ENCODE measurements at places on chromosomes 12 and 14.
A peak's percentile ranks its signal among the peaks of the same experiment; 100 is the strongest.

- peaks cover 13% of the 10 kb centered on the region for H3K4me1 ChIP-seq
- peak overlapping the region; percentile 2 for H3K27ac ChIP-seq
- no peak for DNase-seq
- H3K36me3 ChIP-seq = peaks cover 3% of the 10 kb centered on the region
- H3K27me3 ChIP-seq = peaks cover 9% of the 10 kb centered on the region
Measured at GRCh38 chr14:60196291-60196690, 31.1 kb upstream of the DHRS7 start.

- H3K36me3 ChIP-seq = peaks cover 48% of the 10 kb centered on the region
Measured at GRCh38 chr12:64745980-64746379, 13.2 kb downstream of the GNS start.

- DNase-seq = no peak
- no peaks in the 10 kb centered on the region for H3K27me3 ChIP-seq
- no peak overlapping the region for H3K4me3 ChIP-seq
Measured at GRCh38 chr12:57135527-57136326, 7.4 kb downstream of the LRP1 start.

- no peaks in the 10 kb centered on the region for H3K27me3 ChIP-seq
- peak; percentile 27 for DNase-seq
- peaks cover 16% of the 10 kb centered on the region for H3K36me3 ChIP-seq
- H3K4me3 ChIP-seq = no peak overlapping the region
- H3K27ac ChIP-seq = peak overlapping the region; percentile 52
- peaks cover 61% of the 10 kb centered on the region for H3K4me1 ChIP-seq
Measured at GRCh38 chr14:63510538-63510937, 32.6 kb downstream of the PPP2R5E start.

DNA sequence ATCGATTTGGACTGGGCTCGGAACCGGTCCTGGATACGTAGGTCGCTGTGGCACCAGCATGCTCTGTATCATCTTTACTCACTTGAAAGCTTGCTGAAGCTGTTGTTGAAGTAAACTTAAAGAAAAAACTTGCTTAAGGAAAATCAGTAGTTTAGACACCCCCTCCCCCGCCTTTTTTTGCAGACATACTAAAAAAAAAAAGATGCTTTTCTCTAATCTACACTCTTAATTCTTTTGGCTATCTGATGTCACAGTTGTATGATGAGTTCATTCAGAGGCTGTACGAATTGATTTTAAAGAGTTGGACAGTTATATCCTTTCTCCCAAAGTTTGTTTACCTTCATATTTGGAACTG is 865 bp downstream of the FRS2 start:
- no peak for DNase-seq
- no peaks in the 10 kb centered on the region for H3K27me3 ChIP-seq
- H3K27ac ChIP-seq = peak overlapping the region; percentile 88
- peak overlapping the region; percentile 92 for H3K4me3 ChIP-seq
- H3K36me3 ChIP-seq = peaks cover 7% of the 10 kb centered on the region

DNA sequence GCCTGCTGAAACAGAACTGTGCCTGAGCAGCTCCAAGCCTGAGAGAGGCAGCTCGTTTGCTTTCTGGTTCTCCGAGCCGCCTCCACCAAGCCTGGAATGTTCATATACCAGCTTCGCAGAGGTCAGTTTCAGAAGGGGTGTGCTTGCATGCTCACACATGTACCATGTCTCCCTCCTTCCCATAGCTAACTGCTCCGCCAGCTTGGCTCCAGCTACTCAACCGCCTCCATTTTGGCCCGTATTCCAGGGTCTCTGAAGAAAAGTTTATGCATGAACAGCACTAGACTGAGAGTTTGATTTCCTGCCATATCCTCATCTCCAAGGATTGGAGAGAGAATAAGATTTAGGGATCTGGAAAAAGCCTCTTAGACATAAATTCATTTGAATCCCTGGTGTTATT is 103.7 kb downstream of the SMOC1 start:
- H3K27me3 ChIP-seq = peaks cover 20% of the 10 kb centered on the region
- H3K4me1 ChIP-seq = no peaks in the 10 kb centered on the region

- no peak overlapping the region for H3K4me3 ChIP-seq
- DNase-seq = no peak
- no peak overlapping the region for H3K27ac ChIP-seq
- no peaks in the 10 kb centered on the region for H3K36me3 ChIP-seq
Measured at GRCh38 chr14:45819107-45819506, 566.1 kb upstream of the MIS18BP1 start.

- H3K27ac ChIP-seq = no peak overlapping the region
- H3K4me1 ChIP-seq = peaks cover 37% of the 10 kb centered on the region
- no peak overlapping the region for H3K4me3 ChIP-seq
- H3K27me3 ChIP-seq = no peaks in the 10 kb centered on the region
- peaks cover 10% of the 10 kb centered on the region for H3K36me3 ChIP-seq
Measured at GRCh38 chr14:93319494-93319893, 13.3 kb downstream of the BTBD7 start.

- H3K4me3 ChIP-seq = no peak overlapping the region
- no peak for DNase-seq
- peaks cover 1% of the 10 kb centered on the region for H3K36me3 ChIP-seq
Measured at GRCh38 chr12:119615518-119616475, 22.2 kb downstream of the TMEM233 start.

DNA sequence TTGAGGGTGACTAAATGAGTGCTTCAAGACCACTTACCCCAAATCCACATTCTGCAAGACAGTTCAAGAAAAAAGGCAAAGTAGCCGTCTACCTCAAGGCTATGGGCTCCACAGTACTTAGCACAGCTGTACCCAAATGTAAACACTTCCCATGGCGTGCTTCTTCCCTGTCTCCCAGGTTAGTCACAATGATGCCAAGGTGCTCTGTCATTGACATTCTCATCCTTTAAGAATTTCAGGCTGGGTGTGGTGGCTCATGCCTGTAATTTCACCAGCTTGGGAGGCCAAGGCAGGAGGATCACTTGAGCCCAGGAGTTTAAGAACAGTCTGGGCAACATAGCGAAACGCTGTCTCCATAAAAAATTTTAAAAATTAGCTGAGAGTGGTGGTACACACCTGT is 51.2 kb upstream of the CERS5 start:
- peak overlapping the region; percentile 19 for H3K27ac ChIP-seq
- H3K27me3 ChIP-seq = no peaks in the 10 kb centered on the region

- peak; percentile 41 for DNase-seq
- H3K4me1 ChIP-seq = peaks cover 9% of the 10 kb centered on the region
- no peaks in the 10 kb centered on the region for H3K27me3 ChIP-seq
- H3K27ac ChIP-seq = peak overlapping the region; percentile 74
Measured at GRCh38 chr14:105092171-105093037, 27.2 kb upstream of the GPR132 start.

- no peak overlapping the region for H3K4me3 ChIP-seq
- H3K27me3 ChIP-seq = peaks cover 14% of the 10 kb centered on the region
- H3K36me3 ChIP-seq = no peaks in the 10 kb centered on the region
- no peaks in the 10 kb centered on the region for H3K4me1 ChIP-seq
- DNase-seq = no peak
- H3K27ac ChIP-seq = no peak overlapping the region
Measured at GRCh38 chr12:108475396-108475795, 39.7 kb upstream of the FICD start.

- H3K4me1 ChIP-seq = no peaks in the 10 kb centered on the region
- no peak for DNase-seq
- no peak overlapping the region for H3K27ac ChIP-seq
- no peaks in the 10 kb centered on the region for H3K36me3 ChIP-seq
Measured at GRCh38 chr14:72463291-72463866, 430.5 kb downstream of the DPF3 start.

GRCh38 chr14:36204461-36205073 is 28.0 kb upstream of the PTCSC3 start:
- H3K36me3 ChIP-seq = no peaks in the 10 kb centered on the region
- DNase-seq = no peak
- no peaks in the 10 kb centered on the region for H3K4me1 ChIP-seq
- no peak overlapping the region for H3K27ac ChIP-seq

DNA sequence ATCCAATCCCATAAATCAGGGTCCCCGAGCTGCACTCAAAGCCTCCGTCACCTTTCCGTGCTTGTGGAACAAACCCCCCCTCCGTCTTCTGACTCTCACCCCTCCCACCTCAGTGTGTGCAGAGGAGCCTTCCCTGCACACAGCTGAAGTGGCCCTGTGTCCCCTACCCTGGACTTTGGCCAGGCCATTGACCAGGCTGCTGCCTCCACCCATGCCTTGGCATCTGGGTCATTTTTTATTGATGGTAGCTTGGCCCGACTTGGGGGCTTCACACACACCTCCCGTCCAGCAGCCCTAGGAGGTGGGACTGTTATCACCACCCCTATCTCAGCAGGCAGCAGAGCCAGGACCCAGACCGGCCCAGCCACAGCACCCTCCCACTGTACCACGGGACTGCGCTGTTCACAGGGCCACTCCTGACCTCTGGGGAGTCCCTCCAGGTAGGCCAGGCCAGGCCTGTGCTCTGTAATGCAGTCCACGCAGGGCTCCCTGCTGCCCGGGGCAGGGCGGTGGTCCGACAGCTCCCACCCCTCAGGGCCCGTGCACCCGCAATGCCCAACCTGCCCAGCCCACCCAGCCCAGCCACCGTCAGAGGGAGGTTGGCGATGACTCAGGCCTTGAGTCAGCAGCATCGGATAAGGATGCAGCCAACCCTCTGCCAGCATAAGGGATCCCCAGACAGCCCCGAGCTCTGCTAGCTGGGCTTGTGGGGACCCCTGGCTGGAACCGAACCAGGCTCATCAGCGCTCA is 9.2 kb upstream of the INF2 start:
- H3K4me3 ChIP-seq = no peak overlapping the region
- no peaks in the 10 kb centered on the region for H3K27me3 ChIP-seq
- no peaks in the 10 kb centered on the region for H3K36me3 ChIP-seq
- no peak overlapping the region for H3K27ac ChIP-seq

GRCh38 chr12:107477947-107478610 is 207.5 kb upstream of the PWP1 start:
- no peak for DNase-seq
- no peak overlapping the region for H3K27ac ChIP-seq
- H3K4me1 ChIP-seq = peaks cover 17% of the 10 kb centered on the region
- no peak overlapping the region for H3K4me3 ChIP-seq
- no peaks in the 10 kb centered on the region for H3K27me3 ChIP-seq
- H3K36me3 ChIP-seq = no peaks in the 10 kb centered on the region

- no peaks in the 10 kb centered on the region for H3K27me3 ChIP-seq
- no peak for DNase-seq
- no peak overlapping the region for H3K4me3 ChIP-seq
- no peak overlapping the region for H3K27ac ChIP-seq
- no peaks in the 10 kb centered on the region for H3K4me1 ChIP-seq
- peaks cover 34% of the 10 kb centered on the region for H3K36me3 ChIP-seq
Measured at GRCh38 chr12:118391424-118391823, 15.1 kb downstream of the SUDS3 start.

DNA sequence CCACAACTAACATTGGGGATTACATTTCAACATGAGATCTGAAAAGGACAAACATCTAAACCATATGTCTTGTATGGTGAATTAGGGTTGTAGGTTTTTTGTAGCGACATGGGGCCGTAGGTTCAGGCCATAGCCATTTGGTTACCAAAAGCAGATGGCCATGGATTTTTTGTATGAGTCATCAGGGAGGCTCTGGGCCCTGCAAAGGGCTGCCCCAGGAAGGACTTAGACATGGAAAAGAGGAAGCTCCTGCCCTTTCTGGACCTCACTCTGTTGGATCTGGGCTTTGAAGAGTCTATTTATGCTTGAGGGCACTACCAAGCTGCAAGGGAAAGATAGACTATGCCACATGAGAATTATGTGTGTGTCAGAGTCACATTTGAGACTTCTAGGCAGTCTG is 89.3 kb upstream of the DHRS4 start:
- no peak overlapping the region for H3K27ac ChIP-seq
- no peak overlapping the region for H3K4me3 ChIP-seq
- H3K4me1 ChIP-seq = no peaks in the 10 kb centered on the region
- DNase-seq = no peak

GRCh38 chr14:69055999-69056788 is 77.1 kb upstream of the ACTN1 start:
- no peak overlapping the region for H3K4me3 ChIP-seq
- peaks cover 19% of the 10 kb centered on the region for H3K4me1 ChIP-seq
- H3K27ac ChIP-seq = peak overlapping the region; percentile 47
- no peaks in the 10 kb centered on the region for H3K27me3 ChIP-seq

DNA sequence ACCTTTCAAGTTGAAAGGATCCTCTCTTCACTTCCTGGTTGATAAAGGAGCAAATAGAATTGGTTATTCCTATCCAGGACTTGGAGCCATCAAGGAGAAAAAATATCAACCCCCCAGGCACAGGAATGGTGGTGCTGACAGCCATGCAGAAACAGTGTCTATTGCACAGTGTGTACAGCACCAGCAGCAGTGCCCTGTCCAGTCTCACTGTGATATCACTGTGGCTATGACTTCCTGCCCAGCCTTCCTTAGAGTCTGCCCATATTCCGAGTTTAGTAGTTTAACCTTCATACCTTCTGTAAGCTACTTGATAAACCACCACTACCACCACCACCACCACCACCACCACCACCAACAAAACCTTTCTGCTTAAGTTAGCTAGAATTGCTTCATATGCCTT is 45.1 kb upstream of the FERMT2 start:
- H3K4me3 ChIP-seq = no peak overlapping the region
- no peaks in the 10 kb centered on the region for H3K4me1 ChIP-seq
- no peaks in the 10 kb centered on the region for H3K36me3 ChIP-seq
- no peak overlapping the region for H3K27ac ChIP-seq
- no peak for DNase-seq
- peaks cover 4% of the 10 kb centered on the region for H3K27me3 ChIP-seq

DNA sequence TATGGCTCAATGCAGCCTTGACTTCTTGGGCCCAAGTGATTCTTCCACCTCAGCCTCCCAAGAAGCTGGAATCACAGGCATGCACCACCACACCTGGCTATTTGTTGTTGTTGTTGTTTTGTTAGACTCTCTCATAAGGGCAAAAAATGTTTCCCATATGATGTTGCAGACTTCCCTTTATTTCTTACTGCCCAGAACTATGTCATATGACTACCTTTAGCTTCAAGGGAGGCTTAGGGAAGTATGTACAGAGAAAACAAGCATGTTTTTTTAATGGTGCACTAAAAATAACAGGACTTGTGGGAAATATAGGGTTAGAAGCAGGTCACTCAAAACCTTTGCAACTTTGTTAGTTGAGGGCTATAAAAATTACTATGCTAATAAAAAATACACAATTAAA is 4.3 kb upstream of the GPR19 start:
- H3K27ac ChIP-seq = no peak overlapping the region
- no peak overlapping the region for H3K4me3 ChIP-seq
- peaks cover 6% of the 10 kb centered on the region for H3K36me3 ChIP-seq
- DNase-seq = no peak

- H3K4me1 ChIP-seq = no peaks in the 10 kb centered on the region
- DNase-seq = no peak
- no peak overlapping the region for H3K27ac ChIP-seq
- no peaks in the 10 kb centered on the region for H3K36me3 ChIP-seq
- no peaks in the 10 kb centered on the region for H3K27me3 ChIP-seq
Measured at GRCh38 chr12:23099104-23099503, 474.1 kb downstream of the ETNK1 start.
